ENCODE measurements at places on chromosomes 7 and 10.

- DNase-seq = no peak
Observed at GRCh38 chr7:39816462-39817060, 133.5 kb upstream of the CDK13 start.

DNA sequence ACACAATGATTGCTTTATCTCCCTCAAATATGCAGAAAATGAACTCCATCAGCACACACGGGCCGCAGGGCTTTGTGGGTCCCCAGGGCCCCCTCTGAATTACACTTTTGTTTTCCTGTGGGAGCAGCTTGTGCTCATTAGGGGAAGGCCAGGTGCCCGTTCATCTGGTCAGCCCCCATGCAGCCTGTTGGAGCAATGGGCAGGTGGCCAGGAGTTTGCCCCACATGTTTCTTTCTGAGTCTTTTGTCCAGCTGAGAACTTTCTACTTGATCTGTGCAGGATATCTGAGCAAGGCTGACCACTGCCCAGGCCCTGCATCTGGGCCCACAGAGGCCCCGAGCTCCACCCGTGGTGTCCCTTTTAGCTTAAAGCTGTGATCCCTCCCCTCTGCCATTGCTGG, 105.3 kb upstream of the FAM20C start:
- no peak for DNase-seq

GRCh38 chr7:152949790-152950189, 190.2 kb downstream of the ACTR3B start:
- DNase-seq = no peak

DNA sequence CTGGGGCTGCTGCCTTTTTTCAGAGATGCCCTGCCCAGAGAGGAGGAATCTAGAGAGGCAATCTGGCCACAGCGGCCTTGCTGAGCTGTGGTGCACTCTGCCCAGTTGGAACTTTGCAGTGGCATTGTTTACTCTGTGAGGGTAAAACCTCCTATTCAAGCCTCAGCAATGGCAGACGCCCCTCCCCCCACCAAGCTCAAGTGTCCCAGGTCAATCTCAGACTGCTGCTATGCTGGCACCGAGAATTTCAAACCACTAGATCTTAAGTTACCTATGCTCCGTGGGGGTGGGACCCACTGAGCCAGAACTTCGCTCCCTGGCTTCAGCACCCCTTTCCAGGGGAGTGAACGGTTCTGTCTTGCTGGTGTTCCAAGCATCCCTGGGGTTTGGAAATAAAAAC, 77.2 kb downstream of the EXOC4 start:
- DNase-seq = no peak

GRCh38 chr10:78658645-78659597, 409.8 kb upstream of the ZMIZ1 start:
- DNase-seq = no peak

GRCh38 chr7:135414208-135414607, 95.7 kb downstream of the CNOT4 start:
- DNase-seq = no peak

DNA sequence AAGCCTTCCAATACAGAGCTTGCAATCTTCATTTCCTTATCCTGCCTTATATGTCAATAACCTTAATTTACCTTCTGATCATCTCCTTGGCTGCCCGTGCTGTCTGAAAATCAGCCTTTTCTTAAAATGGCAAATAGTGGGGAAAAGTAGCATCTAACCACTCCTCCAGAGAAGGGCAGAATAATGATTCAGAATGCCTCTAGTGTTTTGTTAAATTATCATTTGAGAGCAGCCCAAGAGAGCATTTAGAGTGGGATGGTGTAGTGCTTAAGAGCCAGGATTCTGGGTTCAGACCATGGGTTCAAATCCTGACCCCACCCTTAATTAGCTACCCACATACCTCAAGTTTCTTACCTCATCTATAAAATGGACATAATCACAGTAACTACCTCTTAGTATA, 4.6 kb upstream of the TMEM139 start:
- DNase-seq = no peak

DNA sequence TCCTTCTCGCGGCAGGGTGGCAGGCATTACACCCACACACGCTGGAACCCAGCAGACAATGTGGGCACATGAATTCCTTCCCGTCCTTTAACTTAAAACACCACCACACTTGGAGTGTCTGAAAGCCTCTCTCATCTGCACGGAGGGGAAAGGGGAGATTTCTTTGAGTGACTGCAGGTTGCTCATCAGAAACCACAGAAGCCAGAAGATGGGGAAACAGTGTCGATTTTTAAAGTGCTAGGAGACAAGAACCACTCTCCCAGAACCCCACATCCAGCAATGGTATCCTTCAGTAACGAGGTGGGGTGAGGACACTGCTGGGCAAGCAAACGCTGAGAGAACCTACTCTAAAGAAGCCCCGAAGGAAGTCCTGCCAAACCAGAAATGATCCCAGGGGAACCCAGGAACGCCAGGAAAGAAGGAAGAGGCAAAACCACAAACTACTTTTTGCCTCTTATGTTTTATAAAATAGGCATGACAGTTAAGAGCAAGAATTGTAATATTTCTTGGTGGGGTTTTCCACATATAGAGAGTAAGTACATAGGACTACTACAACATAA, 254.3 kb downstream of the ELFN1 start:
- no peak for DNase-seq

GRCh38 chr7:91566402-91566732, 302.1 kb downstream of the FZD1 start:
- DNase-seq = no peak

GRCh38 chr7:106167439-106168136, 55.5 kb upstream of the SYPL1 start:
- DNase-seq = no peak

DNA sequence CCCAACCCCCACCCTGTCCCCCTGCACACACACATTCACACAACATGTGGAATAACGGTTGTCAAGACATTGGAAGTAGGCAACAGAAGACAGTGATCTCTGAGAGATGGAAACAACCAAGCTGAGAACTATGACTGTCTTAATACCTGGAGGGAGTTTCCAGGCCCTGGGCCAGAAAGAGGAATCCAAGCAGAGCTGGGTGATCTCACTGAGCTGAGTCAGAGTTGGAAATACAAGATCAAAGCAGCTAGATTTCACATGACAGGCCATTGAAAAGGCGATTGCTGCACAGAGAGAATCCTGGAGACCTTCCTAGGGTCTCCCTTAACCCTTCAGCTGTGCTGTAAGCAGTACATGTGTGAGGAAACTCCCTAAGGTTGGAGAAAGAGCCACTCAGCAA, 165.8 kb upstream of the PRSS1 start:
- peak; percentile 24 for DNase-seq
